SHP77 treated with DMSO at 0.1 percent for 48 hours (cell line): ENCODE measurements at places on chromosomes 7 and 10.

DNA sequence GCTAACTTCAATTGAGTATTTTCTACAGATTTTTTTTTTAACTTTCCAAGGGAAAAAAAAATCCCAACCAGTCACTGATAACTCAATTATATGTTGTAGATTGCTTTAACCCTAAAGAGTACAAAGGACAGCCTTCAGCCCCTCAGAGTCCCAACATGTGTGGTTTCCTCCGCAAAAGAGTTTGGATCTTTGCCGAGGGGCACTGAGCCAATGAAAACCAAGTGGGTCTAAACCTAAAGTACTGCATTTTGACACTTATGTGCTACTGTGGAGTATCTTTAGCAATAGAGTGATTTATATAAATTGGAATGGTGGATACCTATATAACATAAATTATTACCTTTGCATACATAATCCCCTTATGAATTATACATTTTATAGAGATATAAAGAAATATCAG, 91.5 kb downstream of the SEMA3D start:
- no peak for DNase-seq

DNA sequence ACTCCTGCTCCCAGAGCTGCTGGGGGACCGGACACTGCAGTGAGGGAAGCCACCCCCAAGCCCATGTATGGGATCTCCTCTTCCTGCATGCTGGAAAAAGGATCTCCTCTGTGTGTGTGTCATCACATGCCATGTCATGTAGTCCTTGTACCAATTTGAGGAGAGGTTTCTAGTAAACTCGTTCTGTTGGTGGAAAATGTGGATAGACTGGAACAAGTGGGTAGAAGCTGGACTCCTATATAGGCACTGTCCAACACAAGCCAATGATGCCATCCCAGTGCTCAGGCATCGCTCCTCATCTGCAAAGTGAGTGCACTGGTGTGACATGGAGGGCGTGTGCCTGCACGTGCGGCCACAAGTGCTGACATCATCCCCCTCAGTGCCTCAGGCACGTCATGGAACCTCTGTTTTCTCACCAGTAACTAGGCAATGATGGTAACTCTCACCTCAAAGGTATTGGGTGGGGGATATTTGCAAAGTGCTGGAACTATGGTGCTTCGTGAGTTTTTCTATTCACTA, 19.3 kb downstream of the MYO1G start:
- DNase-seq = no peak

DNA sequence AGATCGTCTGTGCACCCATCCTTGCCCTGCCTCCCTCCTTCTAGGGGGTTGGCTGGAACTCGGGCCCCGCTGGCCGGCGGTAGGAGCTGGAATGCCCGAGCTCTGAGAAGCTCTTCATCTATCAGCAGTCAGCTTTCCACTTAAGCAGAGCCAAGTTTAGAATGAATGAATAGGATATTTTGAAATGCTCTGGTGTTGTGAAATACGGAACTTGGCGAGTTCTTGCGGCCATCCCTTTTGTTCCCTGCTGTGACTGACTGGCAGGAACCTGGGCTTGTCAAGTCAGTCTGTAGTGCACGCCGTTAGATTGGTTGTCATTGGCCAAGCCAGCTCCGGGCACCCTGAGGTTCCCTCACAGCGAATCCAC, 33.3 kb downstream of the FOXK1 start:
- DNase-seq = no peak

- DNase-seq = no peak
Measured at GRCh38 chr10:113292743-113293142, 260.1 kb upstream of the HABP2 start.

GRCh38 chr7:39633563-39634477, 10.4 kb downstream of the RALA start:
- no peak for DNase-seq

DNA sequence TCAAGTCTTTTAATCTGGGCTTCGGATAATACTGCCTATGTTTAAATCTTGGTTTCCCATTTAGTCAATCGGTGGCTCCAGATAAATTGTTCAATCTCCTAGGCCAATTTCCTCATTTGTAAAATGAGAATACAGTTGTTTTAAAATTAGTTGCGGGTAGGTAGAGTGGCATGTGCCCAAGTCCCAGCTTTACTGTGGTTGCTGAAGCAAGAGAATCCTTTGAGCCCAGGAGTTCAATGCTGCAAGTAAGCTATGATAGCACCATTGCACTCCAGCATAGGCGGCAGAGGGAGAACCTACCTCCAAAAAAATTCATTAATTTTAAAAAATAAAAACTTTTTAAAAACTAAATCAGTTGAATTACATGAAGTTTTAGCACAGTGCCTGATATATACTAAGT, 7.3 kb downstream of the RNF216 start:
- no peak for DNase-seq
